ENCODE measurements at places on chromosomes 1 and 21.

GRCh38 chr1:2294033-2294724, 66.1 kb downstream of the SKI start:
- no peak overlapping the region for H3K4me3 ChIP-seq
- H3K27ac ChIP-seq, result peak overlapping the region; percentile 15
- H3K27me3 ChIP-seq, result no peaks in the 10 kb centered on the region
- no peaks in the 10 kb centered on the region for H3K36me3 ChIP-seq

- no peak for DNase-seq
- H3K27ac ChIP-seq, result no peak overlapping the region
- peak overlapping the region; percentile 94 for H3K4me3 ChIP-seq
- H3K4me1 ChIP-seq, result peaks cover 41% of the 10 kb centered on the region
- no peaks in the 10 kb centered on the region for H3K27me3 ChIP-seq
- peaks cover 21% of the 10 kb centered on the region for H3K36me3 ChIP-seq
Measured at GRCh38 chr1:145997718-145998023, 1.3 kb upstream of the TXNIP start.

GRCh38 chr1:164605254-164606091, 46.5 kb downstream of the PBX1 start:
- peaks cover 13% of the 10 kb centered on the region for H3K36me3 ChIP-seq
- peak overlapping the region; percentile 3 for H3K27ac ChIP-seq
- no peak overlapping the region for H3K4me3 ChIP-seq

- H3K27ac ChIP-seq, result no peak overlapping the region
- no peaks in the 10 kb centered on the region for H3K27me3 ChIP-seq
- no peak for DNase-seq
- H3K4me1 ChIP-seq, result no peaks in the 10 kb centered on the region
Measured at GRCh38 chr1:178704833-178705232, 20.2 kb upstream of the RALGPS2 start.

GRCh38 chr1:228955691-228956090, 220.4 kb downstream of the RHOU start:
- H3K4me3 ChIP-seq, result no peak overlapping the region
- no peaks in the 10 kb centered on the region for H3K36me3 ChIP-seq
- H3K27ac ChIP-seq, result no peak overlapping the region

DNA sequence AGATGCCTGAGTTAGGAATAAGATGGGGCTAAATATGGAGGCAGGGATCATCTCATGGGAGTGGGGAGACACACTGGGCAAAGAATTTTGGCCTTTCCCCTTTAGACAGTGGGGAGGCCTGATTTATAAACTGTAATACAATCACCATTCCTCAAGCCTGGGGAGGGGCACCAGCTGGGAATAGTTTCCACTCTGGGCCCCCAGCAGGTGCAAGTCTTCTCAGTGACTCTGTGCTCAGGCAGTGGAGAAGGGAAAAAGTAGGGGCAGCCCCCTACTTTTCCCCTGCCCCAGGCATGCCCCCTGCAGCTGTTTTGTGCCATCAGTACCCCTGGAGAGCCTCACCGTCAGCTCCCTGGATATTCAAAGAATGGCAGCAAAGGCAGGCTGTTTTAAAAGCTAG, 19.1 kb downstream of the COA7 start:
- peaks cover 23% of the 10 kb centered on the region for H3K4me1 ChIP-seq
- H3K27ac ChIP-seq, result no peak overlapping the region
- H3K27me3 ChIP-seq, result no peaks in the 10 kb centered on the region
- DNase-seq, result no peak
- H3K36me3 ChIP-seq, result no peaks in the 10 kb centered on the region
- H3K4me3 ChIP-seq, result no peak overlapping the region

DNA sequence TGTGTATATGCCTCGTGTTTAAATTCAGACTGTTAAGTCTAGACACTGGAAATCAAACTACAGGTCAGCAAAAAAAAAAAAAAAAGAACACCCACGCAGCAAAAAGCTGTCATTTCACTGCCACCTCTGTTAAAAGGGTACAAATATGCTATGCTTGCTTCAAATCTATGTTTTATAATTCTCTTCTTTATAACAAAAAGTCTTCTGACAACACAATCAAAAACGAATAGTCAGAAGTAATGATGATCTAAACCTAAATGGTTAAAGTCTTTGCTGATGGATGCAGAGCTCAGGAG, 438.9 kb downstream of the SMYD3 start:
- H3K4me1 ChIP-seq, result peaks cover 20% of the 10 kb centered on the region
- no peak overlapping the region for H3K27ac ChIP-seq
- DNase-seq, result no peak
- H3K4me3 ChIP-seq, result no peak overlapping the region

- no peak for DNase-seq
- no peak overlapping the region for H3K4me3 ChIP-seq
- H3K4me1 ChIP-seq, result peaks cover 37% of the 10 kb centered on the region
Measured at GRCh38 chr1:201730611-201731010, 98.3 kb upstream of the IPO9 start.

Measured in progenitor cell of endocrine pancreas (in vitro differentiated cells).